ENCODE measurements at places on chromosomes 4 and X. TPM values are rescaled to one million over a fixed set of nuclear protein-coding genes. Genes with fewer than 3 reads are reported as not detected.

DNA sequence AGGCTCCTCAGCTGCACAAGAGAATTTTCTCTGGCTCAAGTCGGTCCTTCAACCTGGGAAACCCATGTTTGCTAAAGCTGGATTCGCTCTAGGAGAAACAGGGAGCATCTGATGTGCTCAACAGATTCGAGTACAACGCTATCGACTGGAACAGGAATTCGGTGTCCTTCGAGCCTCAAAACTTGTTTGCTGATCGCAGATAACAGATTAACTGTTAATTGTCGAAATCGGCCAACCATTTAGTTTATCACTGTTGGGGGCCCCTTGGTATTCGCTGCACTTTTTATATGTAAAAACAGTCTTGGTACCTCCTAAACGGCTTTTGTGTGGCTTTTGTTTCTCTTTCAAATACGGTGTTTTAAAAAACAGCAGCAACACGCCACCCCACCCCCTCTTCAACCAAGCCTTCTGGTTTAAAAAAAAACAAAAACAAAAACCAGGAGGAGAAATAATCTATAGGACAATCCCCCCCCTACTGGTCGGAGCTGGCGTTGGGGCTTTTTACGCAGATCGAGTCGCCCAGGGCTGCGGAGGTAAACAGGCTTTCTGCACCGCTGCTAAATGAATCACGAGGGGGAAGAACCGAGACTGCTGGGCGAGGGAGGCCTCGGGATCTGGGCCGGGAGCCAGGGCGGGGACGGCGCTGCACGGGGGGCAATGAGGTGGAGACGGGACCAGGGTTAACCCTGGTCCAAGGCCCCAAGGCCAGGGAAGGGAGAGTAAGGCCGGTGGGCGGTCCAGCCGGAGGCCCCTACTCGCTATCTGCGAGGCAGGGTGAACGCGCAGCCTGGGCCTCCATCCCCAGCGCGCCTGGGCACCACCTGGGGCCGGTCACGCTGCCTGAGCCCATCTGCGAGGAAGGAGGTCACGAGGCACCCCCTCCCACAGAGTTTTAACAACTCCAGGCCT, 71.7 kb upstream of the BCOR start:
- H3K4me3 ChIP-seq = peak overlapping the region; percentile 12
- no peaks in the 10 kb centered on the region for H3K36me3 ChIP-seq
- no peaks in the 10 kb centered on the region for H3K27me3 ChIP-seq
- H3K4me1 ChIP-seq = peaks cover 37% of the 10 kb centered on the region

- no peaks in the 10 kb centered on the region for H3K36me3 ChIP-seq
- DNase-seq = no peak
- H3K4me1 ChIP-seq = no peaks in the 10 kb centered on the region
These were observed 156.3 kb downstream of the SLC7A11 start for GRCh38 chr4:138085736-138086305.

- DNase-seq = no peak
- H3K27ac ChIP-seq = no peak overlapping the region
- no peak overlapping the region for H3K4me3 ChIP-seq
These were observed 257.6 kb downstream of the BCOR start for GRCh38 chrX:39840133-39840532.

ANOS1 gene
- 57.8 TPM for total RNA-seq

DNA sequence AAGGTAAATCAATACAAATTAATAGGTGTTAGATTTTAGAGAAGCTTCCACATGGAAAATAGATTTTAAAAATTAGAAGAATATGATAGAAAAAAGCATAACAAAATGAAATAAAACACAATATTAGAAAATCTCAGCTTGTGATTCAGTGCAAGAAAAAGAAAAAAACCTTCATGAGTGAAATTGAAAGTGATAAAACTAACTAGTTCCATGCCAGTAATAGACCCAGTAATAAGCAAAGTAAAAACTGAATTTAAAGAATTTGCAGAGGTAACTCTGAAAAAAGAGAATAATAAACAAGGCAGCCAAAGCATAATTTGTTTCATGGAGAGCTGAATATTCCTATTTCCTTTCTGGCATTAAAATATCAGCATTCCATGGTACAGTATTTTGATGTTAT, 174.3 kb upstream of the TENM3 start:
- no peak overlapping the region for H3K4me3 ChIP-seq
- H3K27me3 ChIP-seq = no peaks in the 10 kb centered on the region
- H3K36me3 ChIP-seq = no peaks in the 10 kb centered on the region
- H3K27ac ChIP-seq = no peak overlapping the region

GRCh38 chrX:40434947-40435346, 145.8 kb upstream of the ATP6AP2 start:
- H3K36me3 ChIP-seq = no peaks in the 10 kb centered on the region
- H3K27me3 ChIP-seq = no peaks in the 10 kb centered on the region
- DNase-seq = no peak
- H3K4me1 ChIP-seq = peaks cover 8% of the 10 kb centered on the region
- H3K4me3 ChIP-seq = no peak overlapping the region
- H3K27ac ChIP-seq = no peak overlapping the region

DNA sequence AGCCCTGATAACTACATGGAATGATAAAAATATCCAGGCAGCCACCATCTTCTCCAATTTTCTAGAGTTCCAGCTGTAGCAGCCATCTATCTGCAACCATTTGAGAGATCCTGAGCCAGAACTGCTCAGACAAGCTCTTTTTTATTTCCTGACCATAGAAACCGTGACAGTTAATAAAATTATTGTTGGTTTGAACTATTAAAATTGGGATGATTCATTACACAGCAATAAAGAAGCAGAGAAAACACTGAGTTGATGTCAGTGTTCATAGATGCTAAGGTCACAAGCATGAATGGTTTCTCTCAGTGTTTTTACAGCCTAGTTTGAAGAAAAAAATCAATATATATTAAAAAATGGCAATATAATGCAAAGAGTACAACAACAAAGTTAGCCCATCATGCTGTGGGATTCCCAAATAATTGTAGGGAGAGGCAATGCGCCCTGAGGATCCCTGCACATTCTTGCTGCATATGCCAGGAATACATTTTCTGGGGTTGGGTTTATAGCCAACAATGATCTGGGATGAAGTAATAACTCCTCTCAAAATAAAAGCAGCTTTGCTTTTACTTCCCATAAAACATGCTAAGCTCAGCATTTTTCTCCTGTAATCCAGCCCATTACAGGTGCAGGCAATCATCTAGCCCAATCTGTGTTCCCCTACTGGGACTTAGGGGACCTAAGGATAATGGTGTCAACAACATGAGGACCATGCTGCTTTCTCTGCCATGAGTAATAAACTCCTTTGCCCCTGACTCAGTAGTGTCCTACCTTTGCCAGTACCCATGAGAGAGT, 84.0 kb downstream of the PABPC4L start:
- DNase-seq = no peak
- no peaks in the 10 kb centered on the region for H3K36me3 ChIP-seq
- H3K27ac ChIP-seq = no peak overlapping the region
- H3K27me3 ChIP-seq = no peaks in the 10 kb centered on the region

DNA sequence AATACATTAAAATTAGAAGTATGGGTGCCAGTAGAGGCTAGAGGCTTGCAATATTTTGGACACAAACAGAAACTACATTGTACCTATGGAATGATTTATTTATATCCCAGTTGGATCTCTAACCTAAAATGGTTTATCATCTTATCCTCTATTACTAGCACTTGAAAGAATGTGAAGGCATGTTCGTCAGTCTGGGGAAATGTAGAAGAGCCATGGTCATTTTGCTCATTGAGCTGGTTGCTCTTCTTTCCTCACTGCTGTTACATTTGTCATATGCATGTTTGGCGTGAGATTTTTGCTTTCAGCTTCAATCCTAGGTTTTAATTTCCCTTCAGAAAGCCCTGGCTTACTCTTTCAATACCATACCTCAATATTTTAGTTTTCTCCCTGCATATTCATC, 82.4 kb upstream of the MYOZ2 start:
- no peaks in the 10 kb centered on the region for H3K4me1 ChIP-seq
- no peaks in the 10 kb centered on the region for H3K36me3 ChIP-seq
- no peak overlapping the region for H3K27ac ChIP-seq
- no peak for DNase-seq

GRCh38 chr4:119748853-119749252, 120.2 kb upstream of the PDE5A start:
- H3K27ac ChIP-seq = no peak overlapping the region
- no peak overlapping the region for H3K4me3 ChIP-seq

ADGRG2 gene
- 8.9 TPM for total RNA-seq

DNA sequence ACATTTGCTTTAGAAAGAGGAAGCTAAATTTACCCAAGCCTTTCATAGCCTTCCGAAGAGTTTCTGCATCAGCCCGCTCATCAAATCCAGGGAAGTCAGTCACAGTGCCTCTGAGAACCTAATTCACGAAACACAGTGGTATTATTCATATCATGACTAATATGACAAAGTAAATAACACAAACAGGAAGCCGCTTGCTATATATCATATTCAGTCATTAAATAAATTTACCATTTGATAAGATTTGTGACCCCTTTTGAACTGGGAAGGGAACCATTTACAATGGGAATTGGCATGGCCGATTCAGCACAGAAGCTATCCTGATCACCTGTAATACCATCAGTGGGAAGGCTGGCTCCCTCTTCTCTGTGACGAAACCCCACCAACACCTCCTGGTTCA, 10.5 kb downstream of the ANXA5 start:
- no peak for DNase-seq
- no peaks in the 10 kb centered on the region for H3K27me3 ChIP-seq
- H3K4me3 ChIP-seq = no peak overlapping the region
- no peaks in the 10 kb centered on the region for H3K4me1 ChIP-seq
- H3K27ac ChIP-seq = no peak overlapping the region

Measured in H1 (cell line).